ENCODE measurements at places on chromosomes 2 and 18.

DNA sequence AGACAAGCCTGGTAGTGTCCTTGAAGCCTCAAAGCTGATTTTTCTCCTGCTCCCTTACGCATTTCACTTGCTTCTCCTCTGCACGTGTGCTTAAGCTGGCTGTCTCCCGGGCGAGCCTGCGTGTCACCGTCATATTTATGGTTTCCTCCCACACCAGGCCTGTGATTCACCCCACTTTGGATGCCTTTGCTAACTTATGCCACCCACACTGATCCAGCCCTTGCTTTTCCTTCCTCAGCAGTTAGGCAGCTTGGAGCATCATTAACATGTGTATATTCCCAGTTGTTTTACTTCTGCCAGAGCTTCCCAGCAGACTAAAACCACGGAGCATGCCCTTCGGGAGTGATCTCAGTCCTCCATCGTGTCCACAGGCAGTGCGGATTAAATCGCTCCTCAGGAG is 2.2 kb downstream of the ST3GAL5 start:
- DNase-seq = no peak

- DNase-seq = no peak
Measured at GRCh38 chr18:79544386-79544963, 135.1 kb upstream of the CTDP1 start.

DNA sequence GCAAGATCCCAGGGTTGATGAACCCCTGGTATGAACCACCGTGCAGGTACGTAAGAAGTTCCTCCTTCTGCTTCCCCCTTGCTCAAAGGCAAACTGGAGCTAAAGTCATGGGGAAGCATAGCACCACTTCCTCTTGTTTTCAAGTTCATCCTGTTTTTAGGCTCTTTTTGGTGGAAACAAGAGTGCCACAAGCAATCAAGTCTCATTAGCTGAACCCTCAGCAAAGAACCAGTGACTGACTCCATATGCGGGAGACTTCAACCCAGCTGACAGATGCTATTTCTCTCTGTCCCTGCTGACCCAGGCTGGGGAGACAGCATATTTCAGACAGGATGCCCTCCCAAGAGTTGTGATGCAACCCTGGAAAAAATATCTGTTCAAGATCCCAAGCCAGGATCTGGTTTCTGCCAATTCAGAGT is 47.7 kb downstream of the BCL2 start:
- DNase-seq = no peak

- DNase-seq = peak; percentile 1
Measured at GRCh38 chr2:47561906-47562305, 158.9 kb downstream of the MSH2 start.

DNA sequence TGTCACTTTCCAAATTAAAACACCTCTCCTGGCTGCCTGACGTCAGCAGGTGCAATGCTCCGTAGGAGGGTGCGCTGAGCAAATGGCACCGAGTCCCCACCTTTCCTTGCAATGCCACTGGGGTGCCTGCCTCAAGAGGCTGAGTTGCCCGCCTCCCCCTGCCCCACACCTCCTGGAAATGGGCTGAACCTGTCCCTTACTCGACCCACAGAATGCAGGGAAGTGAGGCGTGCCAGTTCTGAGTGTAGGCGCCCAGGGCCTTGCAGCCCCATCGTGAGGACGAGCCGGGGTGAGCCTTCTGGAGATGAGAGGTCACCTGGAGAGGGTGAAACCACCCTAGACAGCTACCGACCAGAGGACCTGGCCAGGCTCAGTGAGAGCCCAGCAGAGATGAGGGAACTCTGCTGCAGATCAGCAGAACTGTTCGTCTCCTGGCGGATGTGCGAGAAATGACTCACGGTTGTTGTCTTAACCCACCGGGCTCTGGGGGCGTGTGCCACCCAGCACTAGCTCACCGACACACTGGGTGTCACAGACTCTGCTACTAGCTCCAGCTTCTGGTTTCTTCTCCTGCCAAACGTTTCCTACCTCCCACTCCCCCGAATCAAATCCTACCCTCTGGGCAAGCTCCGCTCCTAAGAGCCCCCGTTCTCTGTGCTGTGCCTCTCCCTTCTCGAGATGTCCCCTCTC is 168.7 kb upstream of the HDAC4 start:
- DNase-seq = no peak

Measured in T47D (cell line).